Upper lobe of right lung (tissue), 1 donor: ENCODE measurements at places on chromosomes 7 and 10.

DNA sequence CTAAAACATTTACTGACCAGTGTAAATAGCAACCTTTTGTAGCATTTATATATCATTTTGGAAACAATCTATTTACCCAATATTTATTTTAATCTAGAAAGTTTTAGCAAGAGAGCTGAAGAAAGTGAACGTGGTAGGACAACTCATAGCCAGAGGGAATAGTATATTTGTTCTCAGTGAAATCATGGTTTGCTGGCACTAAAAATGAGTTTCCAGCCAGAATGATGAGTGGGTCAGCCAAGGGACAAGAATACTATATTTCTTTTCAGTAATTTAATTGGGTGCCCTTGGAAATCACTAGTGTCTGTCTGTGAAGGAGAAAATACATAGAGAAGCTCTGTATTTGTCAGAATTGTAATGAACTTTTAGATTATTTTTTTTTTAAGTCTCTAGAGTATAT, 74.9 kb downstream of the MINPP1 start:
- no peak for DNase-seq

DNA sequence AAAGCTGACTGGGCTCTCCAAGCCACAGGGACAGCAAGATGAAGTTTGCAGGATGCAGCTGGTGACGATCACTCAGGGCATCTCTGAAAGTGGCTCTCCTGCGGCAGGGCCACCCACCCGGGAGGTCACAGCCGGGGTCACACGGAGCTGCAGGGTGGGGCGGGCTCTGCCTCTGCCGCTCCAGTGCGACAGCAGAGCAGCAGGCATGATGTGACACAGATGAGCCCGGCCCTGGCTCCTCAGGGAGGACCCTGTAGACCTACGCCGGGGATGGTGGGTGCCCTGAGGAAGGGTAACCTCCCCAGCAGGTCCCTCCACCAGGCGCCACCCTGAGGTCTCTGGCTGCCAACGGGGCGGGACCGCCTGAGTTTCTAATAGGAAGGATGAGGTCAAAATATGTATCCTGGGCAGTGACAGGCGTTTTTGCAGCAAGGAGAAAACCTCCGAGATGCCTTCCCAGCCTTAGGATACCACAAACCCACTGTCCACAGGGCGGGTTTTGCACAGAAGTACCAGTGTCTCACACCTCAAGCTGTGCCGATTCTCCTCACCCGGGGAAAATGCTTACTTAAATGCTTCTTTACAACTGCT, 114.8 kb upstream of the DIP2C start:
- DNase-seq, result no peak

GRCh38 chr7:50393076-50393475, 57.1 kb downstream of the FIGNL1 start:
- DNase-seq, result no peak

GRCh38 chr7:56079450-56080185, 13.1 kb downstream of the PHKG1 start:
- peak; percentile 71 for DNase-seq

DNA sequence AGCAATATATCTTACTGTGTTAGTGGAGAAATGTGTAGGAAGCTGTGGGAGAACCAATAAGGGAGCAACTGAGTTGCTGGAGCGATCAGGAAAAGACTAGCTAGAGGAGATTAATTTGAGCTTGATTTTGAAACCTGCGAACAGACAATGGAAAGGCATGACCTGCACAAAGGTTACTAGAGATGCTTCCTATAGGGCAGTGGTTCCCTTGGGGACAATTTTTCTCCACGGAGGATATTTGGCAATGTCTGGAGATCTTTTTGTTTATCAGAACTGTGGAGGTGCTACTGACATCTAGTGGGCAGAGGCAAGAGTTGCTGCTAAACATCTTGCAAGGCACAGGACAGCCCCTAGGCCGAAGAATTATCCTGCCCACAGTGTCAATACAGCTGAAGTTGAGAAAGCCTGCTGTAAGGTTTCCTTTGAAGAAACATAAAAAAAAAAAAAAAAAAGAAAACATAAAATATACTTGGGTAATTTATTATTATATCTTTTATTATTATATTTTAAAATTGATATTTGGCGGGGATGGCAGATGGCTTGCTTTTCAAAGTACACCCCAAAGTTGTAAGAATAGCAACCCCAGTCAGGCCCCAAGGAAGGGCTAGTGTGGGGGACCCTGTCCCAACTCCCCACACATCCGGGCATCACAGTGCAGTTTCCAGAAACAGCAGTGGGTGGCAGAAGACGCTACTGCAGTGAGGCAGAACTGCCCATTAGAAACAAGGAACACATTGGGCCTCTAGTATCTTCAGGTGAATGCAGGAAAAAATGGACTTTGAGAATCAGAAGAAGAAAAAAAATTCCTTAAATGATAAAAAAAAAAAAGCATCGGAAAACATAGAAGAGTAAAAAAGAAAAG, 481.6 kb downstream of the SH2D4B start:
- DNase-seq, result no peak

DNA sequence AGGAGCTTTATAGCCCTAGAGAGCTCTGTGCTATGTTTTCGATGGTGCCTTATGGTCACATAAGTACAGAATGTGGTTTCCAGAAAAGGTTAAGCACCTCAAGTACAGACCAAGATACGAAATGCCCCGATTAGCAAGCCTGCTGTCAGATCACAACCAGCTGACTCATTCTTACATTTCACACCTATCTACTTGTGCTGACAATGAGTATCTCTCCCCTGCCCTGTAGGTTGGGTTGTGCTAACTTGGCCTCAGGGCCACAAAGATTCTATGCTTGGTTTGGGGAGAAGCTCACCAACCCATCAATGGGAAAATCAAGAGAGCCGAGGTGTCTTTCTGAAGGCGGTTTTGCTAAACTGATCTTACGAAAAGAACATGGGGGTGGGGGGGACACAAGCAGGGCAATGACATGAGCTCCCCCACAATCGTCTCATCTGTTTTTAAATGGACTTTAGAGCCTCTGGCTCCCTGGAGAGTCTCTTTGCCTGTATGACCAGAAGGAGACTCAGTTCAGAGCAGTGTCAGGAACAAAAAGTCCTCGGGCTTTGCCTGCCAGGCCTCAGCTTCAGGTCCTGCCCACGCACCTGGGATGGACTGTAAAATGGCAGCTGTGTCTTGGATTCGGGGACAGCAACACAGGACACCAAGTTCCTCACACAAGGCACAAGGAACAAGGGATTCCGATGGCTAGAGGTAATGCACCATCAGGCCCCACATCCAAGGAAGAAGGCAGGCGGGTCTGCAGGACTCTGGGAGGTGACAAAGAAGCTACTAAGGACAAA, 55.1 kb downstream of the FAM53B start:
- no peak for DNase-seq

DNA sequence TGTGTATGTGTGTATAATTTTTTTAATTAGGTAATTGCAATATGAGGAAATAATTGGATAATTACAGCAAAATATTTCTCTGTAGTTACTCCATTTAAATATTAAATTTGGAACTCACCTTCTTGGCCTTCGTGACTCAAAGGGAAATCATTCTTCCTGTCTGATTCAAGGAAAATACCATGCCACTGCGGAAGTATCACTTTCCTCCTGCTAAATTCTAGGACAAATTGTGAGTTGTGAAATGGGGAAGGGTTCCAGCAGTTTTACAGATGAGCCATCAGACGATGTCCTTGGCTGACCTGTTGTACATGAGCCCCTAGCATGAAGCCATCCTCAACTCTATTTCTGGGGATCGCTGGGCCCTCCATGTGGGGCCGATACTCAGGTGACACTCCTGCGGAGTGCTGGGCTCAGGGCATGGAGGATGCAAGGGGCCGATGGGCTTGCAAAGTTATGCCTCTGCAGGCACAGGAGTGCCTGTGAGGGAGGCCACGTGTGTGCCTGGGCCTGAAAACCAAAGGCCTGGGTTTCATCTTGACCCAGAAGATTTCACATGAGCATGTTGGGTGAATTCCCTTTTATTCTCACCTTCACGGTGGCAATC, 179.6 kb upstream of the TCERG1L start:
- no peak for DNase-seq

- no peak for DNase-seq
Observed at GRCh38 chr7:99938296-99938695, 8.9 kb upstream of the GJC3 start.

DNA sequence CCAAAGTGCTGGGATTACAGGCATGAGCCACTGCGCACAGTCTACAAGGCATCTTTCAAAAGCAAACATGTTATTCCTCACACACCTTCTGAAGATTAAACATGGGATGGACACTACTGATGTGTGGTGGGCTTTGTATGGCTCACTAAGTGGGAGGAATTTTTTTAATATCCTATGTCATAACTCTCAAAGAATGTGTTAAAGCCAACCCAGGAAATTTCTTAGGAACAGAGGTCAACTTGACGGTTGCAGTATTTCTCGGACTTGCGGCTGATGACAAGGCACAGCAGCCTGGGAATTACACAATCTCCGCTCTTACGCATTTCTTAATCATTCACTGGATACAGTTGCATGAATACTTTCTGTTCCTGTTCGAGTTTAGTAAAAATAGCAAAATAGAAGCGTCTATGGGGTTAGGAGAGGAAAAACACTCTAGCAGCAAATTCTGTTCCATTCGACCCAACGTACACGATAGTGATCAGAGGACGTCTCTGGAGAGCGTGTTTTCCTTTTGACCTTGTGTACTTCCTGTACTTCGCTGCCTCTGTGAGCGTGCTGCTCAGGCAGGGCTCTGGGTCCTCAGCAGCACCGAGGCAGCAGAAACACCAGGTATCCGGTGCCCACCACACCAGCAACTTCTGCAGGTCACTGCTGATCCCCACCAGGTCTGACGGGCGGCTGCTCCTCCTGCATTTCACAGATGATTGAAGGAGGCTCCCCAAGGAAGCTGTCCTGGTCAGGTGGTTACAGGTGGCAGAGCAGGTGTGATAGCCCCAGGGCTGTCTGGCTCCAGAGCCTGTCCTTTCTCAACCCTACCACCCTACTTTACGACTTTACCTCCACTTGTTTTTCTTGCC, 26.4 kb upstream of the SRGN start:
- peak; percentile 73 for DNase-seq

DNA sequence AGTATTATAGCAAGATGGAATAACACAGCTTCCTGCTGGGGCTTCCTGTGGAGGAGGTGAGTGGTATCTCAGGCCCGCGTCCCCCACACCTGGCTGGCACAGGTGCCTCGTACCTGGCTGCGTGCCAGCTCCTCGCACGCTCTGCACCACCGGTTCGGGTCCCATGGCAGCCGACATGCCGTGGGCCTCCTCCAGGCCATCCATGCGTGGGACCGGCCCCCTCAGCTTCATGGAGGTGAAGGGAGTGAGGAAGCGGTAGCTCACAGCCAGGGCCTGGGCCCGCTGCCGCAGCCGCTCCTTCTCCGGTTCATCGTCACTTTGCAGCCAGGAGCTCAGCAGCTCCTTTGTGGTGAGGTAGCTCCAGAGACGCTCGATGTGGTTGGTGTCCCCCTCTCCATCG, 90.4 kb downstream of the ITIH5 start:
- DNase-seq, result no peak

DNA sequence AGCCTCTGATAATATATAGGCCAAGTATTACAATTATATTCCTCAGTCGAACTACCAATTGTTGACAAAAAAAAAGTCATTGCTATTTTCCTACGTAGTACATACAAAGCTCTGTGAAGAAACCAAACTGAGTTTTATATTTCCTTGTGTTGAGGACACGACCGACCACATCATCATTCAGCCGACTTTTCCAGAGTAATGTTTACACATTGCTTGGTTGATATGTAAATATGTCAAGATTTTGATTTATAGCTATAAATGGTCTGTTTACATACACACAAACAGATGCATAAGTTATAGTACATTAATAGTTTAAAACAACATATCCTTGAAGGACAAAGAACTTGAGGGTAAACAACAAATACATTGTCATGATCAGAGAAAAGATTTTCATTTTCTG, 121.5 kb downstream of the CRPPA start:
- no peak for DNase-seq

DNA sequence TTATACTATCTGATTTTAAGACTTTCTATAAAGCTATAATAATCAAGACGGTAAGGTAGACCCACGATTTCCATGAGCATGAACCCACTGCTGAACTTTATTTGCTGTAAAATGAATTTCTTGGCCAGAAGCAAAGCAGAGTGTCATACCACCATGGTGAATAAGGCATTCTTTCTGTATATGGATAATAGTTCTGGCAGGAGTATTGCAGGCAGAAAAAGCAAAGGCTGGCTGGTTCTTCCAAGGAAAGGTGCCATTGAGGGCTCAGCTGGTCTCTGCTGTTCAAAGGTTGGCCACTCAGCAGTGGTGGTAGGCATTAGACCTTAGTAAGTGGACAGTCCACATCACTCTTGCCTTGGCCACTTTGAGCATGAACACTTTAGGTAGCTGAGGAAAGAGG, 104.1 kb upstream of the KCNMA1 start:
- DNase-seq, result no peak

DNA sequence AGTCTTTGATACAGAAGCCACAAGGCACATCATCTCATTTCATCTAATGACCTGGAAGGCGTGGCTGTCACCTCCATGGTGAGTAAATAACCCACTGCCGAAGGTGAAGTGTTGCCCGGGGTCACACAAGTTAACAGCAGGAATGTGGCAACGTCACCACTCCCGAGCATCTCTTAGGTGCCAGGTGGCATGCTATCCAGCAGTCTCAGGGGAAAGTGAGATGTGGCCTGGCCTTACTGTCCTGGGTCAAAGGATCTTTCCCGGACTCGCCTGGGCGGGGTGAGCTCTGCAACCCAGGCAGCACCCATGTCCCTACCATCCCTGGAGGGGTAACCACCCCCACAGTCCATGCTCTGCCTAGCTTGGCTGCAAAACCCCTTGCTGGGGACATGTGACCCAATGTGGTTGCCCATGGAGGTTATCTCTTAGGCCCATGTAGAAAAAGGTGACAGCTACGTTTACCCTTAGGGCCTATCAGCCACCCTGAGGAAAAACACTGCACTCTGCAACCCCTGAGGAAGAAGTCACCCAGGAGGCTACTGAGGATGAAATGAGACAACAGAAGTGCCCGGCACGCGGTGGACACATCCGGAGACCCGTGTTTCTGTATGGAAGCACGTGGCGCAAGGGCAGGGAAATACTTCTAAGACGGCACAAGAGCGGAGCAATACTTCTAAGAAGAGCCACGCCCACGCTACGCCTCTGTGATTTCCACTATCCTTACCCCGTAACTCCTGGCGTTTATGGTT, 52.0 kb downstream of the BAIAP2L1 start:
- peak; percentile 64 for DNase-seq

- no peak for DNase-seq
Observed at GRCh38 chr7:1569440-1569832, 396 bp downstream of the PSMG3 start.

- no peak for DNase-seq
Observed at GRCh38 chr7:54778166-54778565, 19.2 kb upstream of the SEC61G start.

DNA sequence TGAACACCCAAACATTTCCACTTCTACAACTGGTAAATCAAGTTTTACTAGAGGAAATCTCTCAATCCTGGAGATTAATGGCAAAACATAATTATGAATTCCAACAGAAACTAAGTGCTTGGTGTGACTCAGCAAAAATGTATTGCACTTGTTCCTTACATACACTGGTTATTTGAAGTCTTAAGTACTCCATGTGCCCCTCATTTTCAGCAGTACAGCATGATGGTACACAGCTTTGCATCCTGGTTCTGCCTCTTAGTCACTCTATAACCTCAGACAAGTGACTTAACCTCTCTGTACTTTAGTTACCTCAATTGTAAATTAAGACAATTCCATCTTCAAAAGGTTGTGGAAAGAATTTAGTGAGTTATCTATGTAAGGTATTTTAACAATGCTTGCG, 12.9 kb downstream of the SLC16A12 start:
- no peak for DNase-seq
